ENCODE measurements at places on chromosomes 13 and 19. TPM values are rescaled to one million over a fixed set of nuclear protein-coding genes. Genes with fewer than 3 reads are reported as not detected.
A peak's percentile ranks its signal among the peaks of the same experiment; 100 is the strongest.

The FRY gene
- 1.4 TPM for total RNA-seq

The ZNF729 gene
- total RNA-seq: not detected

DNA sequence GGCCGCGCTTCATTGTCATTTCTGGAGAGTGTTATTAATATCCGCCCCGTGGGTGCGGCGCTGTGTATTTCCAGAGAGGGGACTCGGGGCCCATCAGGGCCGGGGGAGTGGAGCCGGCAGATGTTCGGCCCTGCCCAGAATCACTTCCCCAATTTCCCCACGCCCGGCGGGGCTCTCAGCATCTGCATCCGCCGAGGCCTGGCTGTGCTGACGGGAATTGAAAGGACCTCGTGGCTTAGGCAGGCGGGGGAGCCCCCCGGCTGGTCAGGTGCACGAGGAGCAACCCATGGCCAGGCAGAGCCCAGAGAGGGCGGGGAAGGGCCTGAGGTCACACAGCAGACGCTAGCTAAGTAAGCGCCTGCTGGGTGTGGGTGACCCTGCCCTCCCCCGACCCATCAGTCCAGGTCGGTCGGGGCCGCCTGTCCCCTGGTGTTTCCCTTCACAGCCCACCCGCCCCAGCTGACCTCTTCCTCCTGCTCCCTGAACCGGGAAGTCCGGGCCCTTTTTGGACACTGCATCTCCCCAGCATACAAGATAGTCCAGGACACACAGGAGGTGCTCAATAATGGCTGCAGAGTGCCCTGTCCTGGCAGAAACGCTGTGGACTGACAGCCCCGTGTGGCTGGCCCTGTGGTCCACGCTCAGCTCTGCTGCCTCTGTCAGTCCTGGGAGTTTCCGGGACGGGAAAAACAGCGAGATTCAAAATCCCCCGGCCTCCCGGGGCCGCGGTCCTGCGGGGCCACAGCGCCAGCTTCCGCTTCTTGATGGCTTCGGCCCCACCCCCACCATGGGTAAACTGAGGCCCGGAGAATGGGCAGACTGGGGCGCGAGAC lies 22.1 kb downstream of the ARID3A start:
- H3K27me3 ChIP-seq: no peaks in the 10 kb centered on the region
- H3K4me1 ChIP-seq: peaks cover 44% of the 10 kb centered on the region
- no peak overlapping the region for H3K27ac ChIP-seq
- no peaks in the 10 kb centered on the region for H3K36me3 ChIP-seq
- no peak overlapping the region for H3K4me3 ChIP-seq

DNA sequence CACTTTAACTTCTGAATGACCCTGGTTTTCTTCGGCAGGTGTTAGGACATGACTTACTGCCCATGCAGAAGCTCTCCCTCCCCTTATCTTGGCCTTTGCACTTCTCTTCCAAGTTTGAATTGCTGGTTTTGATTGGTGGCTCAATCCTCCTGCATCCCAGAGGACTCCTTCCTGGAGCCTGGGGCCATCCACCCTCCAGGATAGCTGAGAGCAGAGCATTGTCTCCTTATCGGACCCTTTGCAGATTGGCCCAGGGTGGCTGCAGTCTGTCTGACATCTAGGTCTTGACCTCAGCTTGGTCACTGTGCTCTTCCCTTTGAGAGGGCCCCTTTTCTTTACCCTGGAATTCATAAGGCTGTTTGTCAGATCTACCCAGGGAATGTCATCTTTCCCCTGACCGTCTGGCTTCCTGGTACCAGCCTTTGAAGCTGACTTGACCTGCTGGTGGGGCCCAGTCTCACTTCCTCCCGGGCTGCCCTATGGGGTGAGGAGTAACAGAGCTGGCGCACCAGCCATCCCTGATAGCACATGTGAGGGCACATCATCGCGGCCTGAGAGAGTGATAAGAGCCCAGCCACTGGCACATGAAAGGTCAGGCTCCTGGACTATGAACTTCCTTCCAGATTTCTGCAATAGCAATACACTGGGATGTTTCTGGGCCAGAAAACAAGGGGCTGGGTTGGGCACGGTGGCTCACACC lies 172.9 kb upstream of the UBL3 start:
- DNase-seq: no peak
- H3K27me3 ChIP-seq: no peaks in the 10 kb centered on the region
- H3K36me3 ChIP-seq: no peaks in the 10 kb centered on the region
- no peaks in the 10 kb centered on the region for H3K4me1 ChIP-seq
- no peak overlapping the region for H3K27ac ChIP-seq

- H3K4me1 ChIP-seq: no peaks in the 10 kb centered on the region
- no peak overlapping the region for H3K4me3 ChIP-seq
- no peak overlapping the region for H3K27ac ChIP-seq
- no peak for DNase-seq
These were observed 10.8 kb downstream of the ADPRHL1 start for GRCh38 chr13:113442354-113442984.

GRCh38 chr13:113647351-113648215 lies 10.4 kb downstream of the ATP4B start:
- H3K27ac ChIP-seq: peak overlapping the region; percentile 32
- H3K27me3 ChIP-seq: no peaks in the 10 kb centered on the region
- no peaks in the 10 kb centered on the region for H3K36me3 ChIP-seq
- peak; percentile 19 for DNase-seq
- H3K4me3 ChIP-seq: no peak overlapping the region
- peaks cover 9% of the 10 kb centered on the region for H3K4me1 ChIP-seq

GRCh38 chr19:58150328-58150921 lies at the start of gene ZNF329:
Gene ZNF329, minus strand, starts transcription at chr19:58150789. Its CDS starts 21,286 bp downstream, at chr19:58129503.
- no peaks in the 10 kb centered on the region for H3K27me3 ChIP-seq
- peak; percentile 29 for DNase-seq
- H3K4me3 ChIP-seq: peak within 1 kb of the TSS; percentile 72
- no peaks in the 10 kb centered on the region for H3K4me1 ChIP-seq

GRCh38 chr13:44120849-44121755 lies 241.4 kb downstream of the LACC1 start:
- no peaks in the 10 kb centered on the region for H3K36me3 ChIP-seq
- no peak overlapping the region for H3K4me3 ChIP-seq
- no peaks in the 10 kb centered on the region for H3K27me3 ChIP-seq
- no peak overlapping the region for H3K27ac ChIP-seq
- no peak for DNase-seq

GRCh38 chr13:51819544-51819943 lies 15.6 kb upstream of the DHRS12 start:
- H3K4me3 ChIP-seq: no peak overlapping the region
- no peaks in the 10 kb centered on the region for H3K36me3 ChIP-seq
- H3K4me1 ChIP-seq: no peaks in the 10 kb centered on the region
- H3K27me3 ChIP-seq: peaks cover 6% of the 10 kb centered on the region

- DNase-seq: no peak
- H3K4me3 ChIP-seq: no peak overlapping the region
- H3K27ac ChIP-seq: no peak overlapping the region
- H3K36me3 ChIP-seq: peaks cover 31% of the 10 kb centered on the region
- H3K27me3 ChIP-seq: no peaks in the 10 kb centered on the region
- H3K4me1 ChIP-seq: no peaks in the 10 kb centered on the region
These were observed 9.5 kb upstream of the NDUFS7 start for GRCh38 chr19:1374250-1374577.

DNA sequence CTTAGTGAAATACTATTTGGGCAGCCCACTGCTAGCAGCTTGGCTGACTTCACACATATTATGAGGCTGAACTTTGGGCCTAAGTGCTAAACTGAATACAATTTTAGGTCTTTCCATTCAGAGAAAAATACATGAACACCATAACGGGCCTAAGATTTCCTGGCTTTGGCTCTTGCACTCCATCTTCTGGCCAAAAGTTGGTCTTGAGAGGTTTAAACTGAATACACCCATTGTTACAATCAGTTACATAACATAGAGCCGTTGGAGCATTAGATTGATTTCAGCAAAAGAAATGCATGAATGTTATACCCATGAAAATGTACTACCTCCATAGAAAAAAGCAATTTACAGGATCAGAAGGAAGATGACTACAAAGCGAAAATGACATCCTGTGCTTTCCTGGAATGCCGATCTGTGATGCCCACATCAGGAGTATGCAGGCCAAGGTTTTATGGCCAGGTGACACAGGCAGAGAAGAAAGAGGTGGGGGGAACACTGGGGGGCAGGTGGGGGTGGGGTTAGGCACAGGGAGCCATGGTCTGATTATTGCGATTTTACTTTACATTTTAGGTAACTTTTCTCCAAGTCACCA lies 11.1 kb upstream of the SHISA2 start:
- H3K4me3 ChIP-seq: no peak overlapping the region
- no peaks in the 10 kb centered on the region for H3K36me3 ChIP-seq
- peak; percentile 31 for DNase-seq
- no peak overlapping the region for H3K27ac ChIP-seq
- no peaks in the 10 kb centered on the region for H3K4me1 ChIP-seq

GRCh38 chr19:15836330-15837220 lies 21.1 kb upstream of the OR10H1 start:
- H3K27ac ChIP-seq: peak overlapping the region; percentile 100
- peak; percentile 96 for DNase-seq
- H3K27me3 ChIP-seq: no peaks in the 10 kb centered on the region
- H3K4me3 ChIP-seq: peak overlapping the region; percentile 59
- H3K36me3 ChIP-seq: no peaks in the 10 kb centered on the region
